ENCODE measurements at places on chromosomes 12 and 14. TPM values are rescaled to one million over a fixed set of nuclear protein-coding genes. Genes with fewer than 3 reads are reported as not detected.
A peak's percentile ranks its signal among the peaks of the same experiment; 100 is the strongest.

- DNase-seq, result peak; percentile 89
These were observed 1.4 kb downstream of the BAZ1A start for GRCh38 chr14:34873589-34874385.

The PRH2 gene
- not detected for total RNA-seq

The ZDHHC22 gene
- total RNA-seq, result not detected

The RABGGTA gene
- 19.4 TPM for total RNA-seq

DNA sequence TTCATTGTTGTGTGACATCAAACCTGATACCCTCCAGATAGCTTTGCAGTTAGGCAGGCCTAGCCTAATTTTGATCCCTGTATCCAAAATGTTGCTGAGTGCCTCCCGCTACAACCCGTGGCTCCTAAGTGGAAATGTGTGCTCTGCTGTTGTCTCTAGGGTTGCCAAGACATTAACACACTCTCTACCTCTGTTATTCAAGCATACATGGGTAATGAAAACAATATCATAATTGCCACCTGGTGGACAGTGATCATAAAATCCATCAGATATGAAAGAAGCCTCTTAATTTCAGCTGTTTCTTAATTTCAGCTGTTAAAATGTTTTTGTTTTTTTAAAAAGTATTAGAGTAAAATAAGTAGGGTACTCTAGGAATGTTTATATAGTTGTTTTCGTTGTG, 93.5 kb downstream of the PLEKHA5 start:
- no peak for DNase-seq

DNA sequence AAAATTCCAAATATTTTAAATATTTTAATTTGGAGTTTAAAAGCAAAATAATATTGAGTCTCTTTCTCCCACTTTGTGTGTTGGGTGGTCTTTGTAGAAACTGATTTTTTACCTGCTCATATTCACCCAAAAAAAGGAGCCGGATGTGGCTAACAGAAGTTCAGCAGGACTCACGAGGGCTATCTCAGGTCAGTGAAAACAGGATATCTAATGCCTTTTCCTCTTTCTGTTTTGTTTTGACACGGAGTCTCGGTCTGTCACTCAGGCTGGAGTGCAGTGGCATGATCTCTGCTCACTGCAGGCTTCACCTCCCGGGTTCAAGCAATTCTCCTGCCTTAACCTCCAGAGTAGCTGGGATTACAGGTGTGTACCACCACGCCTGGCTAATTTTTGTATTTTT, 30.8 kb downstream of the COA8 start:
- no peak for DNase-seq

DNA sequence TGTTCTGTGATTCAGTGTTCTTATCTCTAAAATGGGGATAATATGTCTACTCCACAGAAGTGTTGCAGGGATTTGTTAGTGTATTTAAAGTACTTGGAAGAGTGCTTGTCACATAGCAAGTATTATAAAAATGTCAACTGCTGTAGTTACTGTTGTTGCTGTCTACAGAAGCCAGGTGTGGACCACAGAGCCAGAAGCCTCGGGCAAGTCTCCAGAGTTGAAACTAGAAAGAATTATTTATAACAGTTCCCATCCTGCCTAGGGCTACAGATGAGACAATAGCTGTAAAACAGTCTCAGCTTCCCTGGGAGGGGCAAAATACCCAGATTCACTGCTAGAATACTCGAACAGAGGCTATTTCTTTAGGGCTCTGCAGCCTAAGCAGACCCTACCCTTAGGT, 55.4 kb upstream of the FUT8 start:
- peak; percentile 42 for DNase-seq

- no peak for DNase-seq
These were observed 4.2 kb downstream of the CCDC60 start for GRCh38 chr12:119338593-119339363.

DNA sequence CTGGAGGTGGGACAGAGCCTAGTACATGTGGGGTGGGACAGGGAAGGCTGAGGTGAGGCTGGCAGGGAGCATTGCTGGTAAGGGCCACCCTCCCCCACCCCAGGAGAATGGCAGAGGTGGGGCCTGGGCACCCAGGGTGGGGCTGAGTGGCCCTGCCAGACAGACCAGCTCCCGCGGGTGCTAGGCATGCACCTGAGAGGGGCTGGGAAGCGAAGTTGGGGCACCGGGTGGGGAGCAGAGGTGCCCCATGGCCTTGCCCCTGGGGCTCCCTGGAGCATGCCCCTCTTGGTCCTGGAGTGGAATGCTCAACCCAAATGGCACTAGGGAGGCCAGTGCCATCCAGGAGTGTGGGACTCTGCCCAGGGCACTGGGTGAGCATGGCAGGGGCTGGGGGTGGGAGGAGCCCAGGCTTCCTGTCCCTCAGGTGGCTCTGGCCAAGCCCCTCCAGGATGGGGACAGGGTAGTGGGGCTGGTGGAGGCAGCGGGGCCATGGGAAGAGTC, 1.3 kb downstream of the TNFAIP2 start:
- peak; percentile 34 for DNase-seq

- no peak for DNase-seq
These were observed 349.1 kb downstream of the DPF3 start for GRCh38 chr14:72544615-72545387.

The PCED1B gene
- total RNA-seq, result 1.1 TPM

GRCh38 chr14:57820581-57820980, 45.3 kb downstream of the SLC35F4 start:
- no peak for DNase-seq

The TAS2R50 gene
- 0.25 TPM for total RNA-seq

DNA sequence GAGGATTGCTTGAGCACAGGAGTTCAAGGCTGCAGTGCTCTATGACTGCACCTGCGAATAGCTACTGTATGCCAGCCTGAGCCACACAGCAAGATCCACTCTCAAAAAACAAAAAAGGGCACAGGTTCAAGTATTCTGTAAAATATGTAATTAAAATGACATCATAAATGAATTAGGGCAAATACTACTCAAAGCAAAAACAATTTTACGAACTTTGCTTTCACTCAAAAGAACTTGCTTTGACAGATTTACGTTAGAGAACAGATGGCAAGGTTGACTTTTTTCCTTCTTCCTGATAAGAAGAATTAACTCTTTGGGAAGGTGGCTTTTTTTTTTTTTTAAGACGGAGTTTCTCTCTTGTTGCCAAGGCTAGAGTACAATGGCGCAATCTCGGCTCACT, 44.0 kb upstream of the EAPP start:
- no peak for DNase-seq

- DNase-seq, result no peak
These were observed 4.6 kb upstream of the CYP46A1 start for GRCh38 chr14:99679543-99679942.

- peak; percentile 30 for DNase-seq
These were observed 9.3 kb downstream of the TNFAIP2 start for GRCh38 chr14:103132381-103133209.

- DNase-seq, result no peak
These were observed 183.1 kb downstream of the EGLN3 start for GRCh38 chr14:33767586-33768457.

The GDF3 gene
- total RNA-seq, result not detected

DNA sequence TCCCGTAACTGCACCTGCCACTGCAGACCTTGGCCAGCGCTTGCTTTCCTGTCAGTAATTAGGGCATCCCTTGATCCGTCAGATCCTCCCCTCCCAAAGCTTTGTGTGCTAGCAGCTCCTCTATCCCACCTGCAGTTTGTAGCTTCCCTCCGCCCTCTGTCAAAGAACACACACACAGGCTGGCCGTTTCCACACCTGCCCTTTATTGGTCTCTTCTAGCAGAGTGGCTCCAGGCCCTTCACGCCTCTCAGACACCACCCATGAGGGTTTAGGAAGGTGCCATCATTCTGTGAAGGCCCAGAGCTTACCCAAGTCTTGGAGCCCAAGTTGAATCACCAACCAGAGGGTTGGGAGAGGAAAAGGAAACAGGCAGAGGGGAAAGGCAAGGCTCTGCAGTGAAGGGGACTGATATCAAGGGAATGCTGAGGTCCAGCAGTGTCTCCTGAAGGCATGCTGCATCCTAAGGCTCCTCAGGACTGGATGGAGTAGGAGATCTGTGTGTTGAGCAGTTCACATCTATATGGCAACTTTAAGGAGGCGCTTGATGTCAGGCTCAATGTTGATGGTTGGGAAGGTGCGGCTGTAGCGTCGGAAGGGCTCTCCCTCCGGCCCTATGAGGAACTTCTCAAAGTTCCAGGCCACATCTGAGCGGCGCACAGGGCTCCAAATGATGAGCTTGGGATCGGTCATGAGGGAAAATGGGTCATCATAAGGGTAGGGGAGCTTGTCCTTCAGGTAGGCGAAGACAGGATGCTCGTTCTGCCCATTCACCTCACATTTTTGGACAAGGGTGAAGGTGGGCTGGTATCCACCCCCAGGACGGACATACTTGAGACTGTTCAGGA, 3.4 kb downstream of the GPX2 start:
- DNase-seq, result no peak
